ENCODE measurements at places on chromosomes 6 and 20.

DNA sequence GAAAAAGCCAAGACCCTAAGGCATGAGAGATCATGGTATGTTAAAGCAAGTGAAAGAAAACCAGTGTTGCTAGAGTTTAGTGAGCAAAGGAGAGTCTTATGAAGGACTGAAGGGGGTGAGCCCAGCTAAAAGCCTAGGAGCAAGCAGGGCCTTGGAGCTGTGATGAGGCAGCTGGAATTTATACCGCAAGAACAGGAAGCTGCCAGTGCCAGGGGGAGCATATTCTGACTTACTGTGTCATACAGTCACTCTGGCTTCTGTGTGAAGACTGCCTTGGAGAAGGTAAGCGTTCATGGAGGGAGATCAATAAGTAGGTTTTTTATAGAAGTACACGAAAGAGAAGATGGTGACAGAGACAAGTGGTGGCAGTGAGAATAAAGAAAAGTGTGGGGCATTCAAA lies 308.9 kb upstream of the THEMIS start:
- no peak for DNase-seq

DNA sequence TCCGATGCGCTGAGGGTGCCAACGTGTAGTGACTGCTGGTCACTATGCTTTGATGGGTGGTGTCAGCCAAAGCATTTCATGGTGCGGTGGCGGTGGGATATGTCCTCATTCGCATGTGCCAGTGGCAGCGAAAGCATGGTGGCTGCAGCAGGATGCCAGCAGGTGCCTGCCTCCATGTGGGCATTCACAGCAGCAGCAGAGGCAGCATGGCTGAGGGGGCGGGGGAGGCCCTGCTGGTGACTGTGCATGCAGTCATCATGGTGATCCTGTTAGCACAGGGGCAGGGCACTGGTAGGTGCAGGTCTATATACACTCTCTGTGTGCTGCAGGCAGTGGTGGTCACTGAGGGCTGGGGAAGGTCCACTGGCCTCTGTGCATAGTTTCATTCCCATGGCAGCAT lies 22.0 kb downstream of the FIG4 start:
- DNase-seq, result no peak

- no peak for DNase-seq
These were observed 232.8 kb upstream of the QKI start for GRCh38 chr6:163181666-163182180.

GRCh38 chr6:135209803-135210202 lies 28.7 kb downstream of the MYB start:
- DNase-seq, result no peak

All from posterior vena cava (tissue), 2 donors.